ENCODE measurements at places on chromosomes 12 and 14.

- no peak for DNase-seq
Measured at GRCh38 chr12:57707250-57707649, 13.3 kb downstream of the OS9 start.

DNA sequence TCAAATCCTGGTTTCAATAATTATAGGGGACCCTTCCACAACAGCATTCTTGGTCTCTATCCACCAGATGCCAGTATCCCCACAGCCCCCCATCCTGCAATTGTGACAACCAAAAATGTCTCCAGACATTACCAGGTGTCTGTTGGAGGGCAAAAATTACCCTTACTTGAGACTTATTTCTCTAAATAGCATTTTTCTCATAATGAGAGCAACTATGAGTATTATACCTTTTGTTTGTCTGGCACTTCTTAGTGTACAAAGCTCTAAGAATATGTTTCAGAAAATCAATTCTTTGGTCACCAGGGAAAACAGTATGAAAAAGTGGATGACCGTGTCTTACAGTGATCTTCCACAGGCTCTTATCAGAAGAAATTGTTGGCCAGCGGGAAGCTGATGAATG is 27.5 kb upstream of the RMST start:
- no peak for DNase-seq

DNA sequence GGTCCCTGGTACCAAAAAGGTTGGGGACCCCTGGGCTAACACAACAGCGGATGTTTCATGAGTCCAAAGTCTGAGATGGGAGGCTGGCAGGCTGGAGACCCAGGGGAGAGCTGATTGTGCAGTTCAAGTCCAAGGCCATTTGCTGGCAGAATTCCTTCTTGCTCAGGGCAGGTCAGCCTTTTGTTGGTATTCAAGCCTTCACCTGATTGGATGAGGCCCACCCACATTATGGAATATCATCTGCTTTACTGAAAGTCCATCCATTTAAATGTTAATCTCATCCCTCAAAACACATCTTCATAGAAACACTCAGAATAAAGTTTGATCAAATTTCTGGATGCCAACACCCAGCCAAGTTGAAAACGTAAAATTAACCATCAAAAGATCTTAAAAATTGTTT is 52.9 kb downstream of the GSC start:
- DNase-seq, result no peak

GRCh38 chr12:77571127-77571526 is 259.6 kb upstream of the NAV3 start:
- no peak for DNase-seq

- DNase-seq, result no peak
Measured at GRCh38 chr12:2221030-2221621, 168.3 kb downstream of the CACNA1C start.

- DNase-seq, result no peak
Measured at GRCh38 chr12:94175763-94176668, 27.6 kb downstream of the PLXNC1 start.

DNA sequence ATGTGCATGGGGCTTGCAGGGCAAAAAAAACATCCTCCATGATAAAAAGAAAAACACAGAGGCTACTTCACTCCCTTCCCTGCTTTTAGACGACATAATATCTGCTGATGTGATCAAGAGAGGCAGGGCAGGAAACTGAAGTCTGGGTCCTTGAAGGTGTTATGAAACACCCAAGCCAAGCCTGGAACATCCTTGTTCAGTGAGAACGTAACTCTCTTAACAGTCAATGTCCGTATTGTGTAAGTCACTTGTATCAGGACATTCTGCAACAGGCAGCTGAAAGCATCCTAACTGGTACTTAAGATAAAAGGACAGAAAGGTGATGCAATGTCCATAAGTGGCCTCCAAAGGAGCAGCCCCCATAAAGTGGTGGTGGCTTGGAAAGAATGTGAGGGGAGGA is 20.0 kb downstream of the KCNK10 start:
- no peak for DNase-seq

GRCh38 chr14:55740649-55740989 is 160.6 kb downstream of the KTN1 start:
- DNase-seq, result no peak

- DNase-seq, result no peak
Measured at GRCh38 chr14:29403091-29403490, 524.6 kb downstream of the PRKD1 start.

GRCh38 chr14:79965896-79966295 is 245.4 kb downstream of the DIO2 start:
- no peak for DNase-seq

DNA sequence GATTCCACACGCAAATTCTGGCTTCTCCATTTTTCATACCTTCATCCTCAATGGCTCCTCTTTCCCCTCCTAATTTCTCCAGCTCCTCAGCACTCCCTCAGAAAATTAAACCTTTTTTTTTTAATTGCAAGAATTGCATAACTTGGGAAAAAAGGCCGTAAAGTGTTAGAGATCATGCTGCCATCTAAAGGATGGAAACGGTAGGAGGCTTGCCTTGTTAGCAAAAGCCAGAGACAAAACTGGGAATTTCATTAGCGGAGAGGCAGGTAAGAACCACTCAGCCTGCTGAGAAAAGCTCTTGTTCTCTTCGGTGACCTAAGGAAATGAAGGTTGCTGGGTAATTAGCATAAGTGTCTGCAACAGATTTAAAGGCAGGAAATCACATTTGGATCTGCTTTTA is 204.3 kb downstream of the AEBP2 start:
- no peak for DNase-seq

- no peak for DNase-seq
Measured at GRCh38 chr12:98280152-98280551, 235.2 kb upstream of the TMPO start.

GRCh38 chr12:114215746-114216145 is 190.2 kb downstream of the TBX5 start:
- no peak for DNase-seq

- DNase-seq, result no peak
Measured at GRCh38 chr14:88326352-88327103, 3.5 kb upstream of the KCNK10 start.

GRCh38 chr14:76467711-76468155 is 91.8 kb downstream of the ESRRB start:
- DNase-seq, result no peak

- no peak for DNase-seq
Measured at GRCh38 chr12:14416658-14417057, 51.2 kb downstream of the ATF7IP start.

DNA sequence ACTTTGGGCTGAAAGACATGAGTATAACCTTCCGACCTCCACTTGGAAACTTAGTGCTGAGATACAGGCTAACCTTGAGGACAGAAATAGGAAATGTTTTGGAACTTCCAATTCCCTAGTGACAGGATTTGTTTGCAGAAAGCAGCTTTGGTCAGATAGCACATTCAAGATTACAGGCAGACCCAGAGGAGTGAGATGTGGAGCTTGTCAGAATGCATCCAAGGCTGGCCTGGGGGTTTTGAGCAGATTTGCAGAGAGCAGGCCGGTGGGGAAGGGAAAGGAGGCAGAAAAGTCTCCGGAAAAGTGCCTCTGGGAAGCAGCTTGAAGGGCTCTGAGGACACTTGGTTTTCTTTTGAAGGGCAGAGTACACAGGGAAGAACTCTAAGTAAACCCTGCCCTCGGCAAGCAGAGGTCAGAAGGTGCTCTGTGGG is 180.3 kb downstream of the ETV6 start:
- no peak for DNase-seq

- no peak for DNase-seq
Measured at GRCh38 chr14:61941421-61942150, 179.4 kb downstream of the SNAPC1 start.

GRCh38 chr12:130433411-130433810 is 95.7 kb downstream of the PIWIL1 start:
- DNase-seq, result no peak

DNA sequence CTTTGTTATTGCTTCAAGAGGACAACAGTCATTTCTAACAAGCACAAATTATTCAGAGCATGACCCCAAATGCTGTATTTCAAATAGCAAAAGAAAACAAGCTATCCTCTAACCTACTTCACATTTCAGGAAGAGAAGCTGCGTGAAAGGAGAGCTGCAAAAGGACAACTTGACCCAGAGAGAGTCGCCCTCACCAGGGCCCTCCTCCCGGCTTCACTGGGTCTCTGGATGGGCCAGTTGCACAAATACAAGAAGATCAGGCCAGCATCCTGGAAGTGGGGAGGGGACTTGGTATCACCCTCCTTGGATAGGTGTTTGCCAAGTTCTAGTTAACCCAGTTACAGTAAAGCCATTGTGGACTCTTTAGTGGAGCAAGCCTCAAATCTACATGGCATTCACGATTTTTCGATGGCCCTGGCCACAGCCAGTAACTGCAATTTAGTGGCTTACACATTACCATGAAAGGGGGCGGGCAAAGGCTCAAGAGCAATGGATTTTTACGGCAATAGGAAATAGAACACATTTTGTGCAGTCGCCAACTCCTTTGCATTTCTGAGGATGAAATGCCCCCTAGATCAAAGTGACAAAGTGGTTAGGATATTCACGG is 166.9 kb upstream of the DIO2 start:
- no peak for DNase-seq

GRCh38 chr12:92540782-92541423 is 161.9 kb upstream of the PLEKHG7 start:
- no peak for DNase-seq

DNA sequence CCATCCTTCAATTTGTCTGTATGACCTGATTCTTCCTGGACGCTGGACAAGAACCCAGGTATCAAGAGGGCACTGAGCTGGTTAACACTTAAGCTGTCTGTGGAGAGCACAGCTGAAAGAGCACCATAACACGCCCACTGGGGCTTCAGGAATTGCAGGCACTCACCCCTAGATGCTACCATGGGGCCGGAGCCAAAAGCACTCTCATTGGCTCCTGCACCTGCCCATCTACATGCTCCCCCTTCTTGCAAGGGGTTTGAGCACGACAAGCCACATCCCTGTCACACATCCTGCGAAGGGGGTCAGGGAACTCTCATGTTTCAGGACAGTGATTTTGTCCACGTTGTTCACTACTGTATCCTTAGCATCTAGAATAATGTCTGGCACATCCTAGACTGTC is 35.1 kb upstream of the TBC1D15 start:
- DNase-seq, result no peak

- DNase-seq, result no peak
Measured at GRCh38 chr14:61153431-61153830, 127.7 kb downstream of the TMEM30B start.

GRCh38 chr12:112847708-112848337 is 56.3 kb downstream of the RPH3A start:
- DNase-seq, result no peak

DNA sequence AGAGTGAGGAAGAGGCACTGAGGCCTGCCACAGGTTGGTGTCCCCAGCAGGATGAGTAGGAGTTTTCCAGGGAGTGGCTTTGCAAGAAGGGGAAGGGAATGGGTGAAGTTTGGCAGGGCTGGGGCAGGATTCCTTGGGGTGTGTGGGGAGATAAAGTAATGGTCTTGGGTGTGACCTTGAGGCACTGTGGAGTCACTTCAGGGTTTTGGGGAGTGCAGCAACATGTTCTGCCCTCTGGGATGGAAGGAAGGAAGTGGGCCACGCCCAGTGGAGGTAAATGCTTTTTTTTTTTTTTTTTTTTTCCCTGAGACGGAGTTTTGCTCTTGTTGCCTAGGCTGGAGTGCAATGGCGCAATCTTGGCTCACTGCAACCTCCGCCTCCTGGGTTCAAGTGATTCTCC is 108.9 kb downstream of the ADCK1 start:
- no peak for DNase-seq

GRCh38 chr12:117890137-117890536 is 78.7 kb downstream of the KSR2 start:
- no peak for DNase-seq

DNA sequence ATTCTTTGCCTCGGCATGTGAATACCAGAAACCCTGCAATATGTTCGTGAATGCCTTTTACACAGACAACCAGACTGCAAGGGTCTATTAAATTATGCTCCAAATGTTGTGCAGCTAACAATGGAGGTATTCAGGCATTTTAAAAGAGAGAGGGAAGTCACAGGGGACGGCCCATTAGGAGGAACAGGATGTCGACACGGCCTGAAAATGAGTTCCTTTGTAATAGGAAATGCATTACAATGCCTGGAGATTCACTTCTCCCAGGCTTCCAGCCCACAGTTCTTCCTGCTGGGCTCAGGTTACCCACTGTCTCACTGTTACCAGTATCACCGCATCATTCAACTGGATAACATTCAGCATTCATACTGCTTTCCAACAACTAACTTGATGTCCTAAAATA is 2.5 kb downstream of the DUSP6 start:
- no peak for DNase-seq

DNA sequence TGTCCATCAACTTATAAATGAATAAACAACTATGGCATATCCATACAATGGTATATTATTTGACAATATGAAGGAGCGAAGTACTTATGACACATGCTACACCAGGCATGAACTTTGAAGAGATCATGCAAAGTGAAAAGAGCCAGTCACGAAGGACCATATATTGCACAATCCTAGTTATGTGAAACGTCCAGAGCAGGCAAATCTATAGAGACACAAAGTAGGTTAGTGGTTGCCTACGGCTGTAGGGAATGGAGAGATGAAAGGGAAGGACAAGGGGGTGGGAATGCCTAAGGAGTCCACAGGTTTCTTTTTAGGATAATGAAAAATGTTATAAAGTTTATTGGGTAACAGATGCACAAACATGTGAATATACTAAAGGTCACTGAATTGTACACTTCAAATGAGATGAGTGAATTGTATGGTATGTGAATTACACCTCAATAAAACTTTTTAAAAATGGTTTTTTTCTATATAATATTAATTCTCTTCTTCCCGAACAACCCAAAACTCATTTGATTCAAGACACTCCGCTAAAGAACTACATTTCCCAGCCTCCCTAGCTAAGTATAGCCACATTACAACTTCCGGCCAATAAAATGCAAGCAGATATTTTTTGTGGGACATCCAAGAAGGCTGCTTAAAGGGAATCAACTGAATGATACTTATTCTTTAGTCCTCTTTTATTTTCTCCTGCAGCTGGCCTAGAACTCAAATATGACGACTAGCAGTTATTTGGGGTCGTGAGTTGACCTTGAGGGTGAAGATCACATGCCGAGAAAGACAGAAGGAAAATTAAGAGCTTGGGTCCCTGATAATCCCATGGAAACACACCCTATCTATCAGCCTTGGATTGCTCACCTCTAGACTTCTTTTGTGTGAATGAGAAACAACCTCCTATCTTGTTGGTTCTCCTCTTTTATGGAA is 187.2 kb downstream of the TTC8 start:
- no peak for DNase-seq

- DNase-seq, result no peak
Measured at GRCh38 chr12:132259364-132259871, 70.0 kb downstream of the GALNT9 start.

Data from Panc1 (cell line).